ENCODE measurements at places on chromosomes 2 and 18.
A peak's percentile ranks its signal among the peaks of the same experiment; 100 is the strongest.

DNA sequence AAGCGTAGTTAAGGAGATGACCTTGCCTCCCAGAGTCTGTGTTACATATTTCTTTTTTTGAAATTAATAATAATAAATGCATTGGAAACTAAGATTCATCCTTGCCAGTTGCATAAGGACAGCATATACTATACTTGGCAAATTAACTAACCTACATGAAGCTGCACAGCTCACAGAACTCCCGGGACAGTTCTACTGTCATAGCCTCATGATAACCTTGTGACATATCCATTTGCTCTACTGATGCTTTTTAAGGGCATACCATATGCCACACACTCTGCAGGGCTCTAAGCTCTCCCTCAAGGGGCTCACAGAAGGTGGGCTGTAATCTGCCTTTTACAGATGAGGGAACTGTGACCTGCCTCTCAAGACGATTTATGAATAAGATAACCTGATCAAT lies 3.8 kb downstream of the ITGB1BP1 start:
- DNase-seq = no peak

DNA sequence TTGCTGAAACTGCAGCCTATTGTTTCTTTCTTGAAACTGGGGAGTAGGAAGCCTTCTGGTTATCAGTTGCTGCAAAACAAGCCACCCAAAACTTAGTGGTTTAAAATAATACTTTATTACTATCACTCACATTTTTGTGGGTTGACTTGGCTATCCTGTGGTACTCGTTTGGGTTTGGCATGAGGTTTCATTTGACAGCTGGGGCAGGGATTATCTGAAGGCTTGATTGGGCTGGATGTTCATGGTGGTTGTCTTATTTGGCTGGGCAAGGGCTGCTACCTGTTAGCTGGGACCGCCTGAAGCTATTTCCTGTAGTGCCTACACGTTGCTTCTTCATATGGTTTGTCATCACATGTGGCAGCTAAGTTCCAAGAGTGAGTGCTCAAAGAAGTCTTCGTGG lies 122.3 kb downstream of the PLCL1 start:
- no peak for DNase-seq

DNA sequence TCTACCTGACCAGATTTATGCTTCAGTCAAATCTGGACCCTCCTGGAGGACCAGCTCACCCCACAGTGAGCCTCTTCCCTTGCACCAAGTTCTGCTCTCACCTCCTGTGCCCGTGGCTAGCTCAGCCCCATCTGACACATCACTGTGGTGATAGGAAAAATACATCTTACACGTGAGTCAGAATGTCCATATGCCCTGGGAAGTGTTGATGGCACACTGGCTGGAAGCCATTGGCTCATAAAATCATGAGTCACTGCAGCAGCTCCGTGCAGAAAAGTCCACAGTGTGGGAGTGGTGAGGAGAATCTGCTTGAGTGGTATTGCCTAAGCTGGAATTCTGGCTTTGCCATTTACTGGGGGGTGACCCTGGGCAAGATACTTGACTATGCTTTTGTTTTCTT lies 42.6 kb upstream of the RAPGEF4 start:
- DNase-seq = peak; percentile 64

DNA sequence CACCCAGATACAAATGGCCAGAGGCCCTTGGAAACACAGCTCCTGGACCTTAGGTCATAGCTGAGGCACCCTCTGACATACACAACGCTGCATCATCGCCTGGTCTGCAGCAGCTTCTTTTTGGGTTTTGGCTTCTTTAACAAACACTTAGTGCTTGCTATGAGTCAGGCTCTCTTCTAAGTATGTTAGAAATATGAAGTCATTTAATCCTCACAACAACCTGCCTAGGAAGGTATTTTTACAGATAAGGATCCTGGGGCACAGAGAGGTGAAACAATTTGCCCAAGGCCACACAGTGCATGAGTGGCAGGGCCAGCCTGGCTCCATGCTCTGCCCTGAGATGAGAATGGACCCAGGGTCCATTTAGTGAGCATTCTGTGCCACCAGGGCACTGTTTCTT lies 96.6 kb downstream of the TMEM17 start:
- no peak for DNase-seq

DNA sequence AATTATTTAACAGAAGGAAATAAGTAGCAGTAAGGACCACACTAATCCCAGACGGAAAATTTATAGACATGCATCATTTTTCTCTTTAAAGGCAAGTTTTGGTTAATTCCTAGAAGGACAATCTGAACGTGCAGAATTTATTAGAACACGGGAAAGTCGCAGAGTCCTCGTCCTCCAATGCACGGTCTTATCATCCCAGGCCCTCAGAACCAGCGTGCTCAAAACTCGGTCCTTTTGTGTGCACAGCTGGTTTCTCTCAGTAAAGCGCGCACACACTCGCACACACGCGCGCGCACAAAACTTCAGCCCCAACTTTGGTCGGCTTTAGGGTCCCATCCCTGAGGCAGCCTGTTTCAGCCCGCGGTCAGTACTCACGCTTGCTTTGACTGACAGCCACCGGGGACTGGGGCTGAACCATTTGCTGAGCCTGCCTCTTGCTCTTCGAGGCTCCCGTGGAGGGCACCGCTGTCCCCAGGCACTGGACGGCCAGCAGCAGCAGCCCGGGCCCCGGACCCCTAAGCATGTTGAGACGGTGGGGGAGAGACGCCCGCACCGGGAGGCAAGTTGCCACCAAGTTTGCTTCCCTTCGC lies 493 bp downstream of the FN1 start:
- DNase-seq = peak; percentile 4

DNA sequence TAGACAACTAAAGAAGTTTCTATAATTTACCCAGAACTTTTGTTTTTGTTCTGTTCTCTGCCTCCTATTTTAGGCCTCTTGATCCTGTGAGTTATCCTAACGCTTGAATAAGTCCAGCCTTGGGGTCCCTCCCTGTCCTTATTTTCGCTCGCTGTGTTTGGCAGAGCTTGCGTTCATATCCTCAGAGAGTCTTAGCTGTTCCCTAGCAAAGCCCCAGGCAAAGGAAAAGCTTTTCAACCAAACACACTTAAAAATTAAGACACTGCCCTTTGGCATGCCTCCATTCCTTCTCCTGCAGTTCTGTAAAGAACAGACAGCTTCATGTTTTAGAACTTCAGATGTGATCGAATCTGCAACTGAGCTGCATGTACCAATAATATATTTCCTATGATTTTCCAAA lies 517.2 kb downstream of the SUCLG1 start:
- DNase-seq = no peak

DNA sequence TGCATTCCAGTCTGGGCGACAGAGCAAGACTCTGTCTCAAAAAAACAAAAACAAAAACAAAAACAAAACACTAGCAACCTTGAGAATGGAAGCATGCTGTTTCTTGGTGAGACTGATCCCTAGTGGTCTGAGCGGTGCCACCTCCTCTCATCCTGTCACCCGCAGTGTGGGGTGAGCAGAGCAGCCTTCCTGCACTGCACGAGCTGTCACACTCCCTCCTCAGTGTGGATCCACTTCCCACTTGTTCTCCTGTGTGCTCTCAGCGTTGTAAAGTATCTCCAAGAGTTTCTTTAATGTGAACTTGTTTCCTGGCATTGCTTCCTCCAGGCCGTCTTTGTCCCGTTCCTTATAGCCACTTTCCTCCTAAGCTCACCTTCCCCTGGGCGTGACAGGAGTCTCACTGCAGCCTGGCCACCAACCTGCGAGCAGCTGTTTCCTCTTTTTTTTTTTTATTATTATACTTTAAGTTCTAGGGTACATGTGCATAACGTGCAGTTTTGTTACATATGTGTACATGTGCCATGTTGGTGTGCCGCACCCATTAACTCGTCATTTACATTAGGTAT lies 220.5 kb downstream of the FAM210A start:
- DNase-seq = no peak

GRCh38 chr2:40218679-40219078 lies 233.2 kb downstream of the SLC8A1 start:
- DNase-seq = no peak

DNA sequence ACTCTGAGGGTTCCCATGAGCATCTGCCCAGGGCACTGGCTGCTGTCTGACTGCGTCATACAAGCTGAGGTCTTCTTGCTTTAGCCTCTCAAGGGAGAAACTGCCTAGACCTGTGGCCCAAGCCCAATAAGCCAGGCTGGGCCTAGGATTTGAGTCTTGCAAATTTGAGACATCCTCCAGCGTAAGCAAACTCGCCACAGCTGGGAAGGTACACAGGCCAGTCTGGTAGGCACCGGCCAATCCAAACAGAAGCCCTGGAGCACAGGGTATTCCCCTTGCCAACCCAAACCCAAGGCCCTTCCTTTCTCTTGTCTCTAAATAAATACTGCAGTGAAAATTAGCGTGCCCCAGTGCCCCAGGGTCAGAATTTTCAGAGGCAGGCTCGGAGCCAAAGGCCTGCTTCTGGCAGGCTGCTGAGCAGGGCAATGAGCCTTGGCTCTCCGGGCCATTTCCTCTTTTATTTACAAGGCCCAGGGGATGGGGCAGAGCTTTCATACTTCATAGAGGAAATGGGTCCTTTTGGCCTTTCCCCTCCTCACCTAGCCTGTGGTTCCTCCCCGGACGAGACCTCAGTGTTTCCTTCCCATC lies 33.3 kb downstream of the POLR1A start:
- DNase-seq = no peak

DNA sequence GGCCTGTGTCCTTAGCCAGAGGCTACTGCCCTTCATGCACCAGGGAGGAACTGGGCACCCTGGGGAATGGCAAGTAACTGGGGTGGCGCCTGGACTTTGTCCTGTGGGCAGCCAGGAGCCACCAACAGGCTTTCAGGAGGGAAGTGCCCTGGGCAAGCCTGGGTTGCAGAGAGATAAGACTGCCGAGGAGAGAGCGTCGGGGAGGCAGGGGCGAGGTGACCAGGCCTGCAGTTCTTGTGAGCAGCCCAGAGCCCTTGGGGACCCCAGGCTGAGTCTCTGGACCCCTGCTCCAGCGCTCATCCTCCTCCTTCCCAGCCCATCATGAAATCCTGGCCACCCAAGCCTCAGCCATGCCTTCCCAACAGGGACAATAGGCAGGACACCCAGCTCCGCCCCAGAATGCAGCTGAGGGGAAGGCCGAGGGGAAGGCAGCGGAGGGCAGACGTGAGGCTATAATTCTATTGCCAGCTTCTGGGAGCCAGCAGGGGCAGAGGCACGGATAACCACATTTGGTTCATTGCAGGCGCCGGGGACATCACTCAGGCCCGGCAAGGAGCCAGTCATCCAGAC lies 25.1 kb downstream of the ADRA2B start:
- no peak for DNase-seq

- no peak for DNase-seq
These were observed 289.2 kb downstream of the NDUFA10 start for GRCh38 chr2:239735829-239736357.

DNA sequence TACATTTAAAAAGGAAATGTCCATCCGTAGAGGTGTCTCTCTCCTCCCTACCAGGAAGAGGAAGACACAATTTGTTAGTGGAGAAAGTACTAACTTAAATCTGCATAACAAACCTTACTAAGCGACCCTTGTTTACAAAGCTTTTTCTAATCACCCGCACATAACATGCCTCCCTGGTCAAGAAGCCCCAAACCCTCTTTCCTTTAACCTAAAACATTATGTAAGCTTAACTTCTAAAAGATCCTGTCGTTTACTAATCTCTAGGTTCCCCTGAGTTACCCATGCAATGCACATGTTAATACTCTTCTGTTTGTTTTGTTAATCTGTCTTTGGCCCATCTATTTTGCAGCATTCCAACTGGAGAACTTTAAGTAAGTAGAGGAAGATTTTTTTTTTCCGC lies 630.3 kb upstream of the NRXN1 start:
- DNase-seq = no peak

- no peak for DNase-seq
These were observed 1.5 kb downstream of the ASNSD1 start for GRCh38 chr2:189662669-189663226.

DNA sequence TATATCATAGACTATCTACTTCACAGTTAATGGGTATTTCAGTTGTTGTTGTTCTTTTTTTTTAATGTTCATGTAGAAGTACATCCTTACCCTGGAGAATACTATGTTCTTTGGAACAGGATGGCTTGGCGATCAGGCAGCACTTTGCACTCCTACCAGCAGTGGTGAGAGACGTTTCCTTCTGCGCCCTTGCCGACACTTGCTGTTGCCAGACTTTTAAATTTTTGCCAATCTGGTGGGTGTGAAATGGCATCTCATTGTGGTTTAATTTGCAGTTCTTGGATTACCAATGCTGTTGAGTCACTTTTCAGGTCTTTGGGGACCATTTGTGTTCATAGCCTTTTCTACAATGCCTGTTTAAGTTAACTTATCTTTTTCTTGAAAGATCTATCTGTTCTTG lies 197.3 kb downstream of the SH3RF3 start:
- DNase-seq = no peak

- no peak for DNase-seq
These were observed 44.9 kb downstream of the RBBP8 start for GRCh38 chr18:22977847-22978701.

- DNase-seq = no peak
These were observed 16.6 kb downstream of the SP110 start for GRCh38 chr2:230203110-230203676.

DNA sequence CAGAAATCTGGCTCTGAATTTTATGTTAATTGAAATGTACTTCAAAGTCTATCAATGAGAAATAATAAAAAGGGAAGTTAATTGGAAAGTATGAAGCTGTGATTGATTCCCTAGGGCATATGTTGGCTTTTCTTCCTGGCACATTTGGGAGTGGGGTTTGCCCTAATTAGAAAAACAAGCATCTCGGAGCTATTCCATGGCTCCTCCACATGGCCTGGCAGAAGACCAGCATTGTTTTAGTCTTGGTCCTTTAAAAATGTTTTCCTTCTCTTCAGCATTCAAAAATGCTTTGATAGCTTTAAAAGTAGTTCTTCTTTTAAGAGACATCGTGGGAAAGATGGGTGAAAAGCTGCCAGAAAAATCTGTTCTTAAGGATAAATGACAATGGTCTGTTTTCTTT lies 445.5 kb upstream of the PKDCC start:
- no peak for DNase-seq

DNA sequence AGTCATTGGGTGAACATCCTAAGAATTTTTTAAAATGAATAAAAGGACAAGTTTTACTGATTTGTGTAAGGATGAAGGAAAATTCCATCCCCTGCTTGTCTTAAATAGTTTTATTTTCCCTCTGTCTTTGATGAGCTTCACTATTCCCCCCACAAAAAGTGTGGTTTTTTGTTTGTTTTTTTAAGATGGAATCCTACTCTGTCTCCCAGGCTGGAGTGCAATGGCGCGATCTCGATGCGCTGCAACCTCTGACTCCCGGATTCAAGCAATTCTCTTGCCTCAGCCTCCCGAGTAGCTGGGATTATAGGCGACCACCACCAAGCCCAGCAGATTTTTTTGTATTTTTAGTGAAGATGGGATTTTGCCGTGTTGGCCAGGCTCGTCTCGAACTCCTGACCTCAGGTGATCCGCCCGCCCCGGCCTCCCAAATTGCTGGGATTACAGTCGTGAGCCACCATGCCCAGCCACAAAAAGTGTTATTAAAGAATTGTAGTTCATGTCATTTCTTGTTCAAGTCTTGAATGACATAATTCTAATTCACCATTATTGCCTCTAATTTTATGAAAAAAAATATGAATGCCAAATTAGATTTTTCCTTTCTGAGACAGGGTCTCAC lies 91.7 kb downstream of the AGPS start:
- DNase-seq = no peak

Data from stimulated activated CD4-positive, alpha-beta T cell treated with anti-CD3 and anti-CD28 coated beads, Interleukin-4, amount 100 ng/mL, for 24 hours (primary cell).